A172 (cell line): ENCODE measurements at places on chromosomes 12 and 14. TPM values are rescaled to one million over a fixed set of nuclear protein-coding genes. Genes with fewer than 3 reads are reported as not detected.

DNA sequence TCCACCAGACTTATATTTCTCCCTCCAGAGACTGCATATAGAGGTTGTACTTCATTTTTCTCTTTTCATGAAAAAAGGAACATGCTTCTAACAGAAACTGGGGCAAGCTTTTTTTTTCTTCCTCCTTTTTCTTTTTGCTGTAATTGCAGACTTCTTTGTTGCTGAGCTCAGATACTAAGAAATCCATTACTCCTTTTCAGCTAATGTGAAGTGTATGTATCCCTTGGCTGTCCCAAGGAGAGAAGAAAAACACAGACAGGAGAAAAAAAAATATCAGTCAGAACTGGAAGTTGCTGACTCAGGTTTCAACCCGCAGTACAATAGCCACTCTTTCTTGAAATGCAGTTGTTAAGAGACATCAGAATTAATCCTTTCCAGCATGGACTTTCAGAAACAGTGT is 1248.4 kb downstream of the LRFN5 start:
- DNase-seq = no peak

DNA sequence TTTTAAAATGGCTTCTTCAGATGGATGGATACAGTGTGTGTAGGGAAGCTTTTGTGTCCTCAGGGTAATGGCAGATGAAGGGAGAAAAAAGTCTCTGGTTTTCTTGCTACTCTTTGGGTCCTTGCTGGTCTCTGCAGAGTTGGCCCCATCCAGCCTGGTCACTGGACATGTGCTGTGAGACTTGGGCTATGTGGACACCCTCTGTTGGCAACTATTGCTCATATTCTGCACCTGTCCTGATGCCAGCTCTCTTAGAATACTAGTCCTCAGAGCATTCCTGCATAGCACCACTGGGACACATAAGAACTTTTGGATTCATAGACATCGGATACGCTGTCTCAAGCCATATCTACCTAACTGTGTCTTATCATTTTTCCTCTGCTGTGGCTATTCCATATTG is 20.0 kb downstream of the NAV3 start:
- no peak for DNase-seq

- no peak for DNase-seq
These were observed 17.2 kb upstream of the KCNA5 start for GRCh38 chr12:5026342-5026938.

- DNase-seq = no peak
These were observed 72.7 kb downstream of the EFCAB11 start for GRCh38 chr14:89881839-89882238.

DNA sequence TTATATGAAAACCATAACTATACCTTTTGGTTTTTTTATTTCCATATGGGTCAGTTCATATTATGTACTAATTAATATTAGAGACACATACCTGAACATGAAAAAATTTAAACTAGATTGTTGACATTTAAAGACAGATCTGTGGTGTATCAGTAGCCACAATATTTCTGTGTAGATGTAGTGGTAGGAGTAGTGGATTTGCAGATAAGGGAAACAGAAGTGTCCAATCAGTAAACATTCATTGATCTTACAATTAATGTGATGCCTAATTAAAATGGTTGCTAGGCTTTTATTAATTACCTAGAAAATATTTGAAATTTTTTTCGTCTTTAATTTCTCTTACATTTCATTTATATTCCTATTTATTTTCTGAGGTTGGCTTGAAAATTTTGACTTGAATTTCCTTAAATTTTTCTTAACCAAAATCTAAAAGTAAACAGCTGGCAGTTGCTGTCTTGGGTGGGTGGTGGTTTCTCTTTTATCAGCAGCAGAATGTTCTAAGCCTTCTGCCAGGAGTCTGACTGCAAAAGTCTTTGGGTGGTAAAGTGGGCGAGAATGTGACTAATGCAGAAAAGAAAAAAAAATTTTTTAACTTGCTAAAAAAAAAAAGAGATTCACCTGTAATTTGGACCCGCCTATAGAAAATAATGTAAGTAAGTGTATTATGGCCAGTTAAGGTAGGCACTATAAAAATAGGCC is 2.4 kb downstream of the FGFR1OP2 start:
- no peak for DNase-seq

The SMIM41 gene
- not detected in 2 replicates for total RNA-seq

The DYRK4 gene
- 17.6 and 46.3 TPM in 2 replicates for total RNA-seq

The CRY1 gene
- 19.0 and 26.4 TPM in 2 replicates for total RNA-seq

The C12orf54 gene
- total RNA-seq = not detected in 2 replicates

The SYCP3 gene
- total RNA-seq = not detected in 2 replicates

The SDS gene
- not detected in 2 replicates for total RNA-seq
